ENCODE measurements at places on chromosomes 4 and X.

- peak; percentile 1 for DNase-seq
These were observed 179.1 kb downstream of the GC start for GRCh38 chr4:71604785-71605184.

DNA sequence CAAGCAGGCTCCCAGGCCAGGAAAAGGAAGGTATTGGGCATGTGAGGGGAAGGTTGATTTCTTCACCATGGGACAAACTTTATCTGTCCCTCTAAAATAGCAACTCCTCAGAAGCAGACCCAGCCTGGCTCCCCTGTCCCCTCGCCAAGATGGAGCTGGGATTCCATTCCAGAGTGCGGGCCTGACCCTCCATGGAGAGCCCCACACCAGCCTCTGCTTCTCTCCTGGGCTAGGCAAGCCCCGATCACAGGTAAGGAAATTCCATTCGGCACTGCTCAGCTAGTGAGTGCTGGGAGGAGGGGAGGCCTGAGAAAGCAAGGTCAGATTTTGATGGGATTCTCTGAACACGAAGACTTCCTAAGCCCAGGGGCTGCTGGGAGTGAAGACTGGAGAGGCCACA is 98.4 kb downstream of the EFNB1 start:
- DNase-seq: no peak

GRCh38 chr4:22625311-22625710 is 67.4 kb upstream of the GBA3 start:
- DNase-seq: no peak

DNA sequence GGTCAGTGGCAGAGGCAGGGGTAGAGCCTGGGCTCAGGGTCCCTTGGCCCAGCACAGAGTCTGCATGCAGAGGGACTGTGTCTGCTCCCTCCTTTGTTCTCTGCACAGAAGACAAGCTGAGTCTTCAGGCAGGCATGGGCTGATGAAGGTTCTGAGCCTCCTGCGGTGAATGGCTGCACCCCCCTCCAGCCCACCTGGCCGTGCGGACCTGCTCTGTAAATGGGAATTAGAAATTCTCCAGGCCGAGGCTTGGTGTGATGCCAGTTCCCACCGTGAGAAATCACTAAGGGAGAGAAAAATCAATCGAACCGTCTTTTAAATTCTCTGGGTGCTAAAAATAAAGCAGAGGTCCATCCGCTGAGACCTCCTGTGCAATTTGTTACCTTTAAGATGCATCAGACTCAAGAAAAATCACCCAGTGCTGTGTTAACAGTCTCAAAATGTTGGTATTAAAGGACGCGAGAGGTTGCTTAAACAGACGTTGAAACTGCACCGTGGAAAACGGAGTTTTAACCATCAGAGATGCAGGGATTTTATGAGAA is 96.0 kb downstream of the WFS1 start:
- no peak for DNase-seq

DNA sequence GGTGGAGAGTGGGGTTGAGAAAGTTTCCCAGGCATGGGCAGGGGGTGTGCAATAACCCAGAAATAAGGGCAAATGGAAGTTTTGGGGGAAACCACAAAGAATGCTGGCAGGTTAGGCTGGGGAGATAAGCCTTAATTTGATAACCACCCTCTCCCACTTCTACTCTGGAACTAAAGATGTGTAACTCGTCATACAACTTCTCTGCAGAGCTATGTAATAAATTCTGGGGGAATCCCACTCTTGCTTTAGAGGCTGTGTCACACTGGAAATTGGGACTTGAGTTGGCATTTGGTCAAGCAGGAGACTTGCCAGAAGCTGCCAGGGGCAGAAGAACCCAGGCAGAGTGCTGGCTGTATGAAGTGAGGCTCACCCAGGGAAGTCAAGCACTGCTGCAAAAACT is 170.9 kb upstream of the CPEB2 start:
- DNase-seq: no peak

- no peak for DNase-seq
These were observed 16.8 kb downstream of the POU4F2 start for GRCh38 chr4:146655521-146655856.

DNA sequence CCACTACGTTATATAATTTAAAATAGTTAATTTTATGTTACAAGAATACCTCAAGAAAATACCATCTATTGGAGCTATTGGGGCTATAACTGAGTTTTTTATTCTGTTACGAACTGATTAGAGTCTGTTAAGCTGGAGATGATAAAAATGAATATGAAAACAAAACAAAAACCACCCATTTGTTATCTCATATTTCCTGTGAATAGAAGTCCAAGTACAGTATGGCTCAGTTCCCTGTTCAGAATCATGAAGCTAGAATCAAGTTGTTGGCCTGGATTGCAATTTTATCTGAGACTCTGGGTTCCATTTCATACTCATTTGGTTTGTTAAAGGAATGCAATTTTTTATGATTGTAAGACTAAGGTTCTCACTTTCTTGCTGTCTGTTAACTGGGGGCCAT is 319.1 kb upstream of the PCDH18 start:
- DNase-seq: no peak
